ENCODE measurements at places on chromosomes 12 and 14. TPM values are rescaled to one million over a fixed set of nuclear protein-coding genes. Genes with fewer than 3 reads are reported as not detected.

PPM1H gene
- 0.11 TPM for total RNA-seq

CYP27B1 gene
- total RNA-seq = 4.3 TPM

TSPAN11 gene
- total RNA-seq = not detected

CELA1 gene
- total RNA-seq = 0.16 TPM

MMP19 gene
- not detected for total RNA-seq

CRIP1 gene
- total RNA-seq = 545 TPM

SIX1 gene
- total RNA-seq = 0.25 TPM

IL23A gene
- total RNA-seq = 8.6 TPM

WNT1 gene
- not detected for total RNA-seq

MIS18BP1 gene
- total RNA-seq = 73.5 TPM

ORAI1 gene
- 60.5 TPM for total RNA-seq

LRCOL1 gene
- total RNA-seq = not detected

PTPRR gene
- not detected for total RNA-seq

IQSEC3 gene
- total RNA-seq = 0.39 TPM

KIF5A gene
- 1.3 TPM for total RNA-seq

ITGB7 gene
- total RNA-seq = 770 TPM

NR2C1 gene
- total RNA-seq = 28.5 TPM

ADAM21 gene
- total RNA-seq = not detected

ARHGAP9 gene
- total RNA-seq = 172 TPM

KCNA5 gene
- total RNA-seq = not detected

FGF23 gene
- not detected for total RNA-seq

BTBD7 gene
- 21.9 TPM for total RNA-seq
